Esophagus mucosa (tissue), 1 donor: ENCODE measurements at places on chromosomes 2 and 18. TPM values are rescaled to one million over a fixed set of nuclear protein-coding genes. Genes with fewer than 3 reads are reported as not detected.

DNA sequence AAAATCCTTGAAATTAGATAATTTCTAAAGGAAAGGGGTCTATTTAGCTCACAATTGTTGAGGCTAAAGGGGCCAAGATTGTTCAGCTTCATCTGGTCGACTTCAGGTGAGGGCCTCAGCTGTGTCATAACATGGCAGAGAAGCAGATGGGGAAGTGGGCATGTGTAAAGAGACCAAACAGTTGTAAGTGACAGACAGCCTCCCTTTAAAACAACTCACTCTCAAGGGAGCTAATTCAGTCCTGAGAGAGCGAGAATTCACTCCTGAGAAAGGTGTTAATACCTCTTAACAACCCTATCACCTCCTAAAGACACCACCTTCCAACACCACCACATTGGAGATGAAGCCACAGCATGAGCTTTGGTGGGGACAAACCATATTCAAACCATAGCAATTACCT is 62.4 kb downstream of the KCMF1 start:
- no peak for ATAC-seq

DNA sequence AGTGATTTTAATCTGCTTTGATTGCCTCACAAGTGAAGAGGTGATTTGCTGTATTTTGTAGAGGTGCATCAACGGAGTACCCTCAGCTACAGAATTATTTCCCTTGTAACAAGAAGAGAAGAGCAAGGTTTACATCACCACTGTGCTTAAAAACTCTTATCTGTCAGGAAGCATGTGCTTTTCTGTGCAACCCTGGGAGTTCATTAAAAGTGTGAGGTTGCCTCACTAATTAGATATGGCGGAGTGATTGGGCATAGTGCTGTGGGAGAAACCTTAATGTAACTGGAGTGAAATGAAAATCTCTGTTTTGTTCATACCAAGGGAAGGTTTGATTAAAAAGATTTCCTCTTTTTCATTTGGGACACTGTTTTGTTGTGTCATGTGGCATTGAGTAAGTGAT is 544.7 kb downstream of the PARD3B start:
- ATAC-seq, result no peak

AP1S3 gene
- 20.8 TPM for total RNA-seq

DNA sequence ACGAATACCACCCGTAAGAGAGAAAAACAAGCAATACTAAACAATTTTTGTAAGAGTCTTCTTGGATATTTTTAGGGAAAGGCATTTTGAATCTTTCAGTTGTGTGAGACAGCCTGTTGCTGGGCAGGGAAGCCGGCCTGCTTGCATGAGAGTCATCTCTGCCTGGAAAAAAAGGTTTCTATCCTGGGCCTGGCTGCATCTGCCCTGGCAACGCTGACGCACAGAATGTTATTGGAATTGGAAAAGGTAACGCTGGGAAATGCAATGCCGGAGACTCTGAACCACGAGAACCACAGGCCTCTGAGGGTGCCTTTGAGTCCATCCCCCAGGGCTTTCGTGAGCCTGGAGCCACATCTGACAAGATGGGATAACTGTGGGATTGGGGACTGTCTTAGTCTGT is 17.9 kb upstream of the NPAS2 start:
- ATAC-seq, result no peak

EGR4 gene
- total RNA-seq, result not detected

DNA sequence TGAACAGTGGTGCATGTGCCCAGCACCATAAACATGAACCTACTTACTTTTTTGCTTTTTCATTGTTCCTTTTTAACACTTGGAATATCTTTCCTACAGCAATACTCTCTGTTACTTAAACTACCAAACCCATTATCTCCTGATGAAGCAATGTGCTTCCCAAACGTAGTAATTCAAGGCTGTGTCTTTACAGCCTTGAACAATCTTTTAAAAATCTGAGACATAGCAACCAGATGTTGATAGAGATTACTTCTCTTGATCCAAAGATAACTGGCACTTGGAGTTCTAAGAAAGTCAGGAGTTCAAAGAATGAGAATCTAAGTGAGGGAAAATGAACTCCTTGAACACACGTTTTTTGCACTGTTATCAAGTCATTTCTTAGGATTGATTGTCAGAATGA is 40.4 kb downstream of the ATP8B1 start:
- no peak for ATAC-seq

DNA sequence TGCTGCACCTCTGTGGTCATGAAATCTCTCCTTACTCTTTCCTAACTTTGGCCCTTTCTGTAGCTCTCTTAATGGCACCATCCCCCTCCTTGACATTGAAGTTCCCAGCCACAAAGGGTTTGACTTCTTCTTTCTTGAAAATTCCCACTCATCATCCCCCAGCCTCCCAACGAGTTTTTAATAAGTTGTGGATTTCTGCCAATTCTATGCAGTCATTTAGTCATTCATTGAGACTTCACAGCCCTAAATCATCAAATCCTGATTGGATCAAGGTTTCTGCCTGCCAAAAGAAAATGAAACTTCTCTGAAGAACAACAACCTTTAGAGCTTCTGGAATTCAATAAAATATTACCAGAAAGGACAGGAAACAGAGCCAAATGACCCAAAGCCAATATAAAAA is 354.3 kb downstream of the CLIP4 start:
- ATAC-seq, result no peak

DNA sequence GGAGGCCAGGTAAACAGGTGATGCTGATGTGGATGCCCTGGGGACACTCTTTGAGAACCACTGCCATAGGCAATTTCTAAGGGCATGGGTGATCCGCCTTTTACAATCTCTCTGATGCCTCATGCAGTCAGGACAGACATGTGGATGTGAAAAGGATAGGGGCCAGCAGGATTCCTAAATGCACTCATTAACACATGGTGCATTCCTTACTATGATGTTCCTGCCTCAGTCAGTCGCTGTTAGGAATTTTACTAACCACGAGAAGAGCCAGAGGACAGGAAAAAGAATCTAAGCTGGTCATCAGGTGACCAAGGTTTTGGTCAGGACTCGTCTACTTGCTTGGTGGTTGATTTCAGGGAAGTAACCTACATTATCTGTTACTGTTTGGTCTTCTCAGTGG is 191.0 kb downstream of the ARL4C start:
- no peak for ATAC-seq

GRCh38 chr2:26561918-26562810 is 79.0 kb downstream of the CIB4 start:
- peak; percentile 53 for ATAC-seq

DNA sequence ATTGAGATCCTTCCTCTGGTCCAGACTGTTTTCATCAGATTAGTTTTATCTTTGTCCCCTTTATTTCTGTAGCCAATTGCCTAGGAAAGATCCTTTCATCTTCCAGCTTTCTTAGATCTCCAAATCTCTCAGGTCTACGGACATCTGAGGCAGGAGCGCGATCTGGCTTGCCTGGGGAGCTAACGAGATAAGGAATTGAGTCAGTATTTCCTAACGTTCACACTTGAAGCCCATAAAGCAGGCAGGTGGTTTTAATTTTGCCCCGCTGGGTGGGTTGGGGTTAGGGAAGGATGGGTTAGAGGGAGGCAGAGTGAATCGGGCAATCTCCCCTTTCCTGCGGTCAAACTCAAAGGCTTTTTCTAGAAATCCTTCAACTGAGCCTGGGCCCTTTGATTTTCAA is 727 bp upstream of the TTLL4 start:
- no peak for ATAC-seq

SLC16A14 gene
- total RNA-seq, result 3.8 TPM

TSGA10 gene
- total RNA-seq, result 2.8 TPM

ADCYAP1 gene
- total RNA-seq, result 0.12 TPM

DNA sequence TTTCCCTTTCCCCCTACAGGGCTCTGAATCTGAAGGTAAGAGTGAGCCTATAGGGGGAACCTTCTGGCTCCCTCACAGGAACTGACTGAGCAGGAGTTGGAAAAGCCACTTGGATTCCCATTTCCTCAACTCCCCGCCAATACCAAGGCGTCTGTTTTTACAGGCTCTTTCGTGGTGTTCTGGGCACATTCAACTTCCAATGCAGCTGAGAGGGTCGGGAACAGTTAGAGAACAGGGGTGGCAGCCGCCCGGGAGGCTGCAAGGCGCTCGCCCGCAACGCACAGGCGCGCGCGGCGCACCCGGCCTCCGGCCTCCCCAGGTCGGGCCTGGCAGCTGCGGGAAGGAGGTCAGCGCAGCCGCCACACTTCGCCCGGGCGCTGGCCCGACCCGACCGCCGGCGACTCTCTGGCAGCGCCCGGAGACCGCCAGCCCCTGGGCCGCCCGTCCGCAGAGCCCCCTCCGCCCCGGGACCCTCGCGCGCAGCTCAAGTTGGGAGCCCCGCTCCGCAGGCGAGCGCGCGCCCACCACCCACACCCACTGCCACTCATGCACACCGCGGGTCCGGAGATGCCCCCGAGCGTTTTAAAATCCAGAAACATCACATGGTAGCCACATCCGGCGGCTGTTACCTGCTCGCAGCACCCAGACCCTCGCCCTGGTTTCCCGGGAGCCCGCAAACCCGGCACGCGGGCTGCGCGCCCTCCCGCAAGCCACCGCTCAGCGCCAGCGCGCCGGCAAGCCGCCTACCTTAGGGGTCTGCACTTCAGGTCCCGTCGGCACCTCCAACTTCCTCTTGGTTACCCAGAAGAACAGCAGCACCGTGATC is 816 bp downstream of the GALNT14 start:
- peak; percentile 12 for ATAC-seq

GRCh38 chr2:101253013-101253702 is 472 bp downstream of the CNOT11 start:
- ATAC-seq, result peak; percentile 81

CABYR gene
- 1.4 TPM for total RNA-seq

DNA sequence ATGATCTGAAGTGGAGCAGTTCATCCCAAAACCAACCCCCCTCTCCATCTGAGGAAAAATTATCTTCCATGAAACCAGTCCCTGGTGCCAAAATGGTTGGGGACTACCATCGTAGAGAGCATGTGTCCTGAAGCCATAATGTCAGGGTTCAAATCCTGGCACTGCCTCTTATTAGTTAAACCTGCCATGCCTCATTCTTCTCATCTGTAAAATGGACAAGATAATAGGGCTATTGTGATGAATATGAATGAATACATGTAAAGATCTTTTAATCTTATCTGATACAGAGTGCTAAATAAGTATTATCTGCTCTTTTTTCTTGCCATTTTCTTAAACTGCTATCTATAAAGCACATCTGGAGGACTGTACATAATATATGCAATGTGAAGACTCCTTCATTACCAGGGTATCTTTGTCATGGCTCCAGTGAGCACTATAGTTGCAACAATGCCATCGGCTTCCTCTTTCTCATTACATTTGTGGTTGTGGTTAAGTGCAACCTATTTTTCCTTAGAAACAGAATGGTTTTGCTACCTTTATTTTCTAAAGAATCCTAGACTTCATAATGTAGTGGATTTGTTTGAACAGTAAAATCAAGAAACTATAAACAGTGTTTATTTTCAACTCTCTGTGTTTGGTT is 27.0 kb downstream of the MFSD6 start:
- ATAC-seq, result no peak

GRCh38 chr18:57505231-57505630 is 70.1 kb downstream of the ONECUT2 start:
- no peak for ATAC-seq

DNA sequence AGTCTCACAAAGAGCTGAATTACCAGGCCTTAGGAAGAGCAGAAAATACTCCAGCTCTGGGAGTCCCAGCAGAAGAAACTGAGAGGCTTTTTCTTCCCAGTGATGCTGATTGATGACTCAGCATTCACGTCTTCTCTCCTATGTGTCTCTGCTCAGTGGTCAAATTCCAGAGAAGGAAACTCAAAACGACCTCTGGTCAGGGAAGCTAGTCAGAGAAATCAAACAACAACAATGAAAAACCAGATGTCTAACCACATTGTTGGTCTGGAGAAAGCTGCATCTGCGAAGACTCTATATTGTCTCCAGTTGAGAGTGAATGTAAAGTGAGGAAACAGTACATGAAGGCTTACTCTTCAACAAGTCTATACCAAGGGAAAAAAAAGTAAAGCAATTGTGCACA is 28.6 kb upstream of the CERS6 start:
- no peak for ATAC-seq

- ATAC-seq, result no peak
These were observed 38.6 kb upstream of the BZW1 start for GRCh38 chr2:200773083-200773482.

DNA sequence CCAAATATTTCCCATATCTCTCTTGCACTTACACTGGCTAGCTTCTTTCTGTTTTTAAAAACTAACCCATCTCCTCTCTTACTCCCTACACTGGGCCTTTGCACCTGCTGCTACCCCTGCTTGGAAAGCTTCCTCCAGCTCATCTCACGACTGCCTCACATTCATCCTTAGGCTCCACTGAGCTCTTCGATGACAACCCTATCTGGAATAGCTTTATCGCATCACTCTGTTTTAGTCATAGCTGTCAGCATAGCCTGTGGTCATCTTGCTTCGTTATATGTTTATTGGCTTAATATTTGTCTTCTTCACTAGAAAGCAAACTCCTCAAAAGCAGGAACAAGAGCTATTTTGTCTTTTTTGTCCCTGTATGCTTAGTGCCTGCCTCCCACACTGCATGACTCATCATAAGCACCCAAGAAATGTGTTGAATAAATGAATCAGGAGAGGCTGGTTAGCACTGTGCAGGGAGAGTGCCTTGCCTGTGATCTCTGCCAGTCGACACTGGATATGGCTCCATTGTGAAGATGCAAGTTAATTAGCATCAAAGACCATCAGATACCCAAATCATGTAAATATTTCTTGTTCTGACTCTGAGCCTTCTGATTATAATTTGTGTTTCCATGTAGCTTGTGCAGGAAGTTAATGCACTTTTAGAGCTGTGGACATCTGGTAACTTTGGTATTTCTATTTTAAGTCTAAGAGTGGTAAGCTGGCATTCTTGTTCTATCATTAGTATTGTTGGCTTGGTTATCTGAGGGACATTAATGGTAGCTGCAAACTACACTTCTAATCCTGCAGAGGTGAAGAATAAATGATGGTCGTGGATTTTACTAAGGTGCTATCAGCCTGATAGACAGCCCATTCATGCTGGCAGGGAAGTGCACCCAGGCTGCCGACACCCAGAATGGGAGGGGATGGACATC is 10.3 kb upstream of the DYTN start:
- ATAC-seq, result peak; percentile 32

DNA sequence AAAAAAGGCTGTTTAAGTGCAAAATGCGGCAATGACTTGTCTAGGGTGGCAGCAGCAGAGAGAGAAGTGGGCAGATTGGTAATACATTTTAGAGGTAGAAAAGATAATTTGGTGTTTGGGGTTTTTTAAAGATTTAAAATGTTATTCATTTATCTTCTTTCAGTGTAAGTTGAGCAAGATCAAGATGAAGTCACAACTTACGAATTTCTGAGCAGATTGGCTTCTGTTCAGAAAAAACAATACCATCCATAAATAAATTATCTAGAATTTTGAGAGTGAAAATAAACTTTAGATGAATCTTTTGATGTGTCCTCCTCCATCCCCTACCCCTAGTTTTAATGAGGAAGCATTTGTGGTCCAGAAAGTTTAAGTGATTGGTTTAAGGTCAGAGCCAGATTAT is 47.9 kb upstream of the FAM171B start:
- no peak for ATAC-seq

GRCh38 chr18:44229693-44230108 is 451.0 kb upstream of the SETBP1 start:
- ATAC-seq, result no peak

- ATAC-seq, result peak; percentile 42
These were observed 382.3 kb upstream of the NT5C1B start for GRCh38 chr2:18971628-18972027.

- no peak for ATAC-seq
These were observed 5.5 kb downstream of the TMEM37 start for GRCh38 chr2:119436993-119437772.
